CD4-positive, alpha-beta T cell treated with Interleukin-10 for 1 hour (primary cell): ENCODE measurements at places on chromosomes 6 and 20.

DNA sequence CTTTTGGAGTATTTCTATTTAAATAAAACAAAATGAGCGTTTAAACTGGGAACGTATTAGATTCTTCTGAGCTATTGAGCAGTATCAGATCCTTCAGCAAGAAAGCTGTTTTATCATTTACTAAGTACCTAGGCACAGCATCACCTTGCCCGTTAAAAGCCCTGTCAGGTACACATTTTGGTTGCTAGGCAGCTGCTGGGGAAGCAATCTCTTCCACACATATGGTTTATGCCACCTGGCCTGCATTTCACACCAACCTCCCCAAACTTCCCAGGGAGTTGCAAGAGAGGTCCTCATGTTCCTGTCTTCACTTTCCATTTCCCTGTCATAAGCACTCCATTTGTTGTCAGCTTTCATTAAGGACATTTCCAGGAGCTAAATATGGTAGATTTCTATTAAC lies 400.1 kb downstream of the PLCB1 start:
- DNase-seq = no peak

GRCh38 chr20:45047581-45048119 lies 53.3 kb downstream of the KCNS1 start:
- DNase-seq = no peak

- no peak for DNase-seq
Measured at GRCh38 chr6:130382872-130383490, 17.2 kb downstream of the TMEM200A start.

DNA sequence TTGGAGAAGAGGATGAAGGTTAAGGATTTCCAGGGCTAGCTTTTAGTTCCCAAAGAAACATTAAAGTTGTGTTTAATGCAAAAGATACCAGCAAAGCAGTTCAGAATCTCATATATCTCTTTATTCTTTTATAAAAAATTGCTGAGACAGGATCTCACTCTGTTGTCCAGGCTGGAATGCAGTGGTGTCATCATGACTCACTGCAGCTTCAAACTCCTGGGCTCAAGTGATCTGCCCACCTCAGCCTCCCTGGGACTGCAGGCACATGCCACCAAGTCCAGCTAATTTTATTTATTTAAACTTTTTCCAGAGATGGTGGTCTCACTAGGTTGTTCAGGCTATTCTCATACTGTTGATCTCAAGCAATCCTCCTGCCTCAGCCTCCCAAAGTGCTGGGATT lies 41.1 kb upstream of the CAP2 start:
- no peak for DNase-seq
